ENCODE measurements at places on chromosomes 11 and 22. TPM values are rescaled to one million over a fixed set of nuclear protein-coding genes. Genes with fewer than 3 reads are reported as not detected.

GRCh38 chr11:123425367-123425766 is 4.7 kb upstream of the GRAMD1B start:
- no peak for DNase-seq

Gene APOL6
- total RNA-seq: 7.7 TPM

GRCh38 chr11:62902932-62903331 is 18.2 kb downstream of the CHRM1 start:
- no peak for DNase-seq

DNA sequence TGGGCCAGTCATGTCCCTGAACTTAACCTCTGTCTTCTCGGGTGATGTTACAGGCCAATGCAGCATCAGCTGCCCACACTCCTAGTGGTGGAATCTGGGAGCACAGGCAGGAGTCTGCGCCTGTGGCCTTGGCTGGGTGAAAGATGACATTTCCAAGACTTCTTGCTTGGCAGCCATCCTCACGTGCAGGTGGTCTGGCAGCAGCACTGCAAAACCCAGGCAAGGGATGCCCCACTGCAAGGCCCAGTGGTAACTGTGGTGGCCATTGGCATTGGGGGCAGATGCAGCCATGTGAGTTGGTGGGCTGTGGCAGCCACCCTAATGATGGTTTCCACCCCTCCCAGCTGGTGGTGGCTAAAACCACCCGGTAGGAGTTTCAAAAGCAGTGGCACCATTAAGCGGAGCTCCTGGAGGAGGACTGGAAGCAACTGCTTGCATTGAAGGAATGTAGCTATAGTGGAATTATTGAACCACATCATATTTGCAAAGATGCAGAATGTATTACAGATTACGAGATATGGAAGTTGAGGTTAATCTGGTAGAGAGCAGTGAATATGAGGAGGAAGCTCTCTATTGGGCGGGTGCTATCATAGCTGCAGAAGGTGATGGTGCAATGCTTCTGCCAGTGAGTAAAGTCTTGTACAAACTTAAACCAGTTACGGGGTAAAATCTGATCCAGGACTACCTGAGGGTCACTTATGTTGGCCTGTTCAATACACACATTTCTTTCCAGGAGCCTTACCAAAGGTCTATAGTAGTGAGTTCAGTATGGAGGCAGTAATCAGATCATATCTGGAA is 120.7 kb upstream of the TOP3B start:
- DNase-seq: no peak

GRCh38 chr11:1323774-1324173 is 14.3 kb upstream of the TOLLIP start:
- no peak for DNase-seq

- DNase-seq: no peak
Measured at GRCh38 chr22:45828841-45829240, 148.1 kb downstream of the WNT7B start.

- DNase-seq: no peak
Measured at GRCh38 chr22:24039046-24039445, 27.9 kb downstream of the CABIN1 start.

DNA sequence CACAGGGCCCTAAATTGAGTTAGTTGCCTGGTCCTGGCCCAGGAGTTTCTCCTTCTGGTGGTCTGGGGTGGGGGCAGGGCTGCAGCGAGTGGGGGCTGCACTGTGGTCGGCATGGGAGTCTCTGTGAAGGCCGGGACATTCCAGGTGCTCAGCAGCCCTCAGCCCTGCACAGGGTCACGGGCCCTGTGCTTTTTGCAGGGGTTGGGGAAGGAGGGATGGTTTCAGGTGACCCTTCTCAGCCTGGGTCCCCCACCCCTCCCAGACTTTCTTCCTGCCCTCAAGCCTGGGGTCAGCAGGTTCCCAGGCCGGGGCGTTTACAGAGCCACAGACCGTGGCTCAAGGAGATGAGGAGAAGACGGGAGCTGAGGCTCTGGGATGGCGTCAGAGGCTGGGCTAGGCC is 7.8 kb downstream of the EMID1 start:
- no peak for DNase-seq

- DNase-seq: peak; percentile 56
Measured at GRCh38 chr22:23591201-23591791, 11.2 kb upstream of the IGLL1 start.

Gene HSD17B12
- total RNA-seq: 56.8 TPM

DNA sequence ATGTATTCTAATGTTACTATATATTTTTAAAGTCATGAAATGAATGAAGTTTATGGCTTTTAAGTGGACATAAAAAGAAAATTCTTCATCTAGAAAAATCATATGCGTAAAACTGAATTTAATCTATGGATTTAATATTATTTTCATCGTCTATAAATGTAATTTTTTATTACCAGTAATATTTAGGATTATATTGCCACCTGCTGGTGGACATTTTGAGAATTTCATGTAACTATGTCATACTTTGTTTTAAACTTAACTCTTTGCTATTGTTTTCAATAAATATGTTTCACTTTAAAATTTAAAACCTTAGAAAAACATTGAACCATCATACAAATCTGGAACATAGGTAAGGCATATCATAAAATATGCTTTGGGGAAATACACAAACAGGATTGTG is 66.5 kb upstream of the CEP126 start:
- no peak for DNase-seq

DNA sequence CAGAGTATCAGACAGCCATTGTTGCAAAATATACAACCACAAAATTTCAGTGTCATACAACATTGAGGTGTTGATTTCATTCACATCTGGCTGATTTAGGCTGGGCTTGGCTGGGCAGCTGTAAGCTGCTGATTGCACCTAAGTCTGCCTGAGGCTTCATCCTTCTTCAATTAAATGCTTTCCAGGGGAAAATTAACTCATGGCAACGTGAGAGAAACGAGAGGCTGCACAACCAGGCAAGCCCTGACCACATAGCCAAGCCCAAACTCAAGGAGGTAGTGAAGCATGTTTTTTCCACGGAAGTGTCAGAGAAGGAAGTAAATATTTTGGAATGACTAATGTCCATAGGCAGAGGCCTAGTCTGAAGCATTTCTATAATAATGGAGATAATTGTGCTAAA is 273.8 kb upstream of the ZC3H12C start:
- DNase-seq: no peak

DNA sequence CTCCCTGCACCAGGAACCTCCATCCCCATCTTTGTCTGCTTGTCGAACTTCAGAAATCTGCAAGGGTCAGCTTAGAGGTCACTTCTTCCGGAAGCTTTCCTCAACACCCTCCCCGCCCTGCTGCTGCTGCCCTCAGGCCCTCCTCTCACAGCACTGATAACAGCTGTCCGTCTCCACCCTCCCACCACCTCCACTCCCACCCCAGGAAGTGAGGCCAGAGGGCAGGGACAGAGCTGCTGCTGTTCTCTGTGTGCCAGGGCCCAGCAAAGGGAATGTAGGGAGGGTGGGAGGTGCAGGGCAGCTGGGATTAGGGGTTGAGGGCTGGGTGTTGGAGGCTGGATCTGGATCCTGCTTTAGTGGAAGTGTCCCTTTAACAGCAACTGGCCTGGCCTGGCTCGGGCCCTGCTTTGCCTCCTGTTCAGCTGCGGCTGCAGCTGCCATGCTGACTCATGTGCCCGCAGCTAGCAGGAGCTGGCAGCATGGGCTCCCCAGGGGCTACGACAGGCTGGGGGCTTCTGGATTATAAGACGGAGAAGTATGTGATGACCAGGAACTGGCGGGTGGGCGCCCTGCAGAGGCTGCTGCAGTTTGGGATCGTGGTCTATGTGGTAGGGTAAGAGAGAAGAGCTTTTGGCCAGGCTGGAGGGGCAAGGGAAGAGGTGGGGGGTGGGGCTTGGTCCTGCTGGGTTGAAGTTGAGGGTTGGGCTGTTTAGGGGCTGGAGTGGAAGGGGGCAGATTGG is at the start of gene P2RX6:
Gene P2RX6 (plus strand): TSS at position 440 of the 740 bp plus-strand sequence. CDS start 10 bp downstream, at position 450.
- no peak for DNase-seq

DNA sequence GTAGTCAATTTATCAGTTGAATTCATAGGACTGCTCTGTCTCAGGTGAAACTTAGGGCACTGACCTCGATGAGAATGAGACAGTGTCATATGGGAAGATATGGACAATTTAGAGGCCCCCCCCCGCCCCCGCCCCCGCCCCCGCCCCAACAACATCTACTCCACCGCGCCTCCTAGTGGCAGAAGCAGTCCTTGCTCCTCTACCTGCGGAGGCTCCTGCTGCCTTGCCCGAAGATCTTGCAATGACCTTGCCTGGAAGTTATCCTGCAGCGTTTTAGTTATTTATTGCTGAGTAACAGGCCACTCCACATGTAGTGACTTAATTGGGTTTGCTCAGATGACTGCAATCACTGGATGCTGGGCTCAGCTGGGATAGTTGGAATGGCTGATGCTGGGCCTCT is 15.2 kb downstream of the SERPINH1 start:
- DNase-seq: no peak

Gene F2
- not detected for total RNA-seq

DNA sequence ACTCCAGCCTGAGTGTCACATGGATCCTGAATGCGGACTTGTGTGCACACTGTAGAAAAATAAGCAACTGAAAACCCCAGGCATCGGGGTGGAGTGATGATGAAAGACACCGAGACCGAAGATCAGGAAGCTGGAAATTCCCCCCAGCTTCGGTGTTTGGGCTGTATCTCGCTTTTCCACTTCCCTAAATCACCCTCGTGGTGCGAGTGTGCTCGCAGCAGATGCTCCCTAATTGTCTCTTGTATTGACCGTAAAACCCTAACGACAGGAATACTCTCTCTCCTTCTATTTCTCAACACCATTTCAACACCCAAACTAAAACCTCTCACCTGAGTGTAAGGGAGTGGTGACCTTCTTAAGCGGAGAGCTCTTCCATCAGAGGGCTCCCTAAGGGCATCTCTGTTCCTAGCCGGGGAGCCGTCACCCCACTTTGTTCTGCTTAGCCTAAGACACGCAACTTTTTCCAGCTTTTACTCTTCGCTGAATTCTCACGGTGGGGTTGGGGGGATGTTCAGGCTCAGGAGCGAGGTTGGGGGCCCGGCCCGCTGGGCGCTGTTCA is 635 bp upstream of the GRK3 start:
- peak; percentile 37 for DNase-seq

GRCh38 chr22:46829941-46830715 is 67.7 kb downstream of the TBC1D22A start:
- DNase-seq: no peak

Gene RIMBP3C
- not detected for total RNA-seq

DNA sequence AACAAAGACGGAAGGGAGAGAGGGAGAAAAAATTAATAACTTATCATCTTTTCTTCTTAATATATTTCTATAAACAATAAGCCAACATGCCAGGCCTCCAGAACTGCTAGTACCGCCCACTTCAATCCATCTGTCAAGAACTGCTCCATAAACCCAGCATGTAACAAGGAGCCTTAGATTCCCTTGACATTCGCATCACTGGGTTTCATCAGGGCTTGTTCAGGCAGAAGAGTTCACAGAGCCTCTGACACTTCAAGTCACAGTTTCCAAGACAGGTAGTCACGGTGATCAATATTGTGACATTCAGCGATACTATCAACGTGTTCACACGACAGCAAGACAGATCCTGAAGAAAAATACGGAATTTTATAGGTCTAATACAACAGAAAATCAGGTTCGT is 61.7 kb downstream of the LARGE2 start:
- no peak for DNase-seq

GRCh38 chr11:108008656-108009496 is at the start of gene CUL5:
Gene CUL5, plus strand, starts transcription at chr11:108008898. Its CDS starts 451 bp downstream, at chr11:108009349.
- peak; percentile 89 for DNase-seq

- DNase-seq: no peak
Measured at GRCh38 chr11:70568035-70568813, 169.9 kb downstream of the CTTN start.

Gene CDC42BPG
- total RNA-seq: 3.7 TPM

- DNase-seq: no peak
Measured at GRCh38 chr11:650482-650881, 13.4 kb downstream of the DRD4 start.

DNA sequence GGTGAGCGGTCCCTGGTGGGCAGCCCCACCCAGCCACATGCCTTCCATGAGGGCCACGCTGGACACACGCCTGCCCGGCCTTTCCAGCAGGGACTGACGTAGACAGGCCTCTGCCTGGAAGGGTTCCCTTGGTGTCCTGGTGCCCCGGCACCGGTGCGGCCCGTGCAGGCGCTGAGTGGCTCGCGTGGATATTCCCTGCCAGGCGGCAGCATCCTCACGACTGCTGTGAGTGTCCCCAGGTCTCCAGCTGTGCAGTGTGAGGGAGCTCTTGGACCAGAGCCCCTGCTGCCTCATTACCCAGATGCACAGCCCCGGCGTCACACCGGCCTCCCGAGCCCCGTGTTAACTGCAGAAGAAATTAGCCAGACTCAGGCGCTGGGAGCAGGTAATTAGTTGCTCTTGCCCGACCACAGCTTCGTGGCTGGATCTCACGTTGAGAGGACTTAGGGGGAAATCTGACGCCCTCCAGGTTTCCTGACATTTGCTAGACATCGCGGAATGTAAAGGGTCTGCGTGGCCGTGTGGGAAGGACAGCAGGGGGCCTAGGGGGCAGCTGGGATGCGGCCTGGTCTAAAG is 1196.3 kb downstream of the BRD1 start:
- DNase-seq: no peak

Gene SPTY2D1
- total RNA-seq: 22.7 TPM

- no peak for DNase-seq
Measured at GRCh38 chr11:85889676-85890579, 34.7 kb downstream of the CCDC83 start.

GRCh38 chr11:86807360-86807759 is 7.0 kb downstream of the PRSS23 start:
- DNase-seq: no peak

DNA sequence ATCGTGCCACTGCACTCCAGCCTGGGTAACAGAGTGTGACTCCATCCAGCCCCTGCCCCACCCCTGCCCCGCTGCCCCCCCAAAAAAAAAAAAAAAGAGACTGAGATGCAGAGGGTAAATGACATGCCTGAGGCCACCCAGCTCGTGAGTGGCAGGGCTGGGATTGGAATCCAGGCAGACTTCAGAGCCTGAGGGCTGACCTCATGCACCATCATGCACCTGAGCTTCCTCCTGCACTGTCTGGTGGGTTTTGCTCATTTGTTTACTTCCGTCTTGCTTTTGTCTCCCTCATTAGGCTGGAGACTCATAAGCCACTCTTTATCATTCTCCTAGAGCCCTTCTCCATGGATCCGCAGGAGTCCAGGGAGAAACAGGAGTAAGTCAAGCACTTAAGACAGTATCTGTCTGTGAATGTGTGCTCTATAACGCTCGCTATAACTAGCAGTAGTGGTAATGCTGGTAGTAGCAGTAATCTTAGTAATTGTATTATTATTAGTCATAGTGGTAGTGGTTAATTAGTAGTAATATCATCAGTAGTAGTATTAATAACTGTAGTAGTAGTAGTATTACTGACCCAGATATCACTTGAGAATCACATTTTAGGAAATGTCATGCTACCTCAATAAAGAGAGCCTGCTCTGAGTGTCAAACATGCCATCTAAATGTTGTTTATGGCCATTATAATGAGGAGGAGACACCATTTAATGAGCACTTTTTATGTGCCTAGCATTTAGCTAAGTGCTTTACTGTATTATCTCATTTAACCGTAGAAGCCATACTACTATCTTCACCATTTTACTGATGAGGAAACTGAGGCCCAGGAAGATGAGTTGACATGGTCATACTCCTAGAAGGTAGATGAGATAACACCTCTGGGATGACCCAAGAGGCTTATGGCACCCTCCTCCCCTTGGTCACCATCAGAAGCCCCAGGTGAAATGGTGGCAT is 85.0 kb downstream of the NAT10 start:
- DNase-seq: no peak

GRCh38 chr22:35544189-35544588 is 3.6 kb downstream of the RASD2 start:
- no peak for DNase-seq

Measured in activated B cell treated with CpG ODN at 0.5 μM for 24 hours (primary cell).